ENCODE measurements at places on chromosomes 6 and 20.

GRCh38 chr20:51131811-51132210 is 108.9 kb upstream of the KCNG1 start:
- no peak for DNase-seq

- no peak for DNase-seq
These were observed 2.8 kb upstream of the RAB23 start for GRCh38 chr6:57224769-57225515.

DNA sequence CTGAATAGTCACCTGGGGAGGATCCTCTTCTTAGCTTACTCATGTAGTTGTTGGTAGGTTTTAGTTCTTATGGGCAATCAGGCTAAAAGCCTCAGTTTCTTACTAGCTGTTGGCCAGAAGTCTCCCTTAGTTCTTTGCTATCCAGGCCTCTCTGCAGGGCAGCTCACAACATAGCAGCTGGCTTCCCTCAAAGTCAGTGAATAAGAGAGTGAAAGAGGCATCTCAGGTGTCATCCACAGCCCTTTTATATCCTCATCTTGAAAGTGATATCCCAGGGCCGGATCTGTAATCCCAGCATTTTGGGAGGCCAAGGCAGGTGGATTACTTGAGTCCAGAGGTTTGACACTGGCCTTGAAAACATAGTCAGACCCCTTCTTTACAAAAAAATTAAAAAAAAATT is 42.1 kb upstream of the FOXA2 start:
- no peak for DNase-seq

GRCh38 chr6:62272114-62272513 is 13.9 kb downstream of the KHDRBS2 start:
- no peak for DNase-seq

- no peak for DNase-seq
These were observed 53.8 kb upstream of the CD83 start for GRCh38 chr6:14063756-14064155.

GRCh38 chr20:62426699-62427131 is 624 bp downstream of the RBBP8NL start:
- no peak for DNase-seq

- no peak for DNase-seq
These were observed 90.0 kb downstream of the CHMP4B start for GRCh38 chr20:33901132-33901523.

DNA sequence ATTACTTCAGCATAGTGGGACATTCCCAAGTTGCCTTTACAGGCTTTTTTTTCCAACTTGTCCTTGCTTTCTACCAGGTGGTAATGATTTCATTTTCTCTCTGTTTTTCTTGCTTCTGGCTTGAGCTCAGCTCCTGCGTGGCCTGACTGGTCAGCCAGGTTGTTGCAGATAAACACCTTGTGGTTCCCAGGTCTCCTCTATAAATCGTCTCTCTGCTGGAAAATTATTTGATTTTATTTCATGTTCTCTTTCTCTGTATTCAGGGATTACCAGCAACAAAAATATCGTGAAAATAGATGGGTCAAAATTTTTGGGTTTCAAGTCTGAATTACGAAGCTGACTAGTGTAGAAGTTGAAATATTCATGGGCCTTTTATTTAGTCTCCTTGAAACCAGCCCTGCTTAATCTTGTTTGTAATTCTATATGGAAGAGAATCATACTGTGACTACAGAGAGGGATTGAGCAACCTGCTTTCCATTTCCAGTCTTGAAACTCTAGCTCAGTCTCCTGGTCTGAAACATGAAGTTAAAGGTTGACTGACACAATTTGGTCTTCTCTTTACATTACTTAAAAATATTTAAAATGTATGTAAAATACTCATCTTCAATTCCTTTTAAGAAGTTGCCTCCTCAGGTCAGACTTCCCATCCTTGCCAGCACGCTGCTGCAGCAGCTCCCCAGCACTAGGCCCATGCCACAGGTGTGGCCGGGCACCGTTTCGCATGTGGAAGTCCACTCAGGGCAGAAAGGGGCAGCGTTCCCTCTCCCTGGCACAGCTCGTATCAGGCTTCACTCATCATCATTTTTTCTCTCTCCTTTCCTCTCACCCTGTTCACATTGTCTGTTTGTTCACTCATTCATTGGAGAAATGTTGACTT is 7.1 kb downstream of the DUSP22 start:
- no peak for DNase-seq
